ENCODE measurements at places on chromosomes 6 and 20.

GRCh38 chr6:5989141-5989723 is 17.5 kb downstream of the NRN1 start:
- DNase-seq: no peak

DNA sequence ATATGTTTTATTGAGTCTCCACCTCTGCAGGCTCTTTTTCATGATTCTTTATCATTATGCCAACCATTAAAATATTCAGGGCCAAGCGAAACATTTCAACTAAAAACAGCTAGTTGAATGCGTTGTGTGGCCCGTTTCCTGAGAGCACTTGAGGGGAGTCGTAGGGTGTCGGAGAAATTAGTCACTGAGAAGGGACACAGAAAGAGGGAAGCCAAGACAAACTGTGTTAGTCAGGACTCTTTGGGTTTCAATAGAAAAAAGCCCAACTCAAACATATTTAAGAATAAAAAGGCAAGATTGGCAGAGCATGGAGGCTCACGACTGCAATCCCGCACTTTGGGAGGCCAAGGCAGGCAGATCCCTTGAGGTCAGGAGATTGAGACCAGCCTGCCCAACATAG is 58.9 kb downstream of the MAFB start:
- no peak for DNase-seq

GRCh38 chr6:145673504-145673903 is 61.8 kb downstream of the EPM2A start:
- DNase-seq: no peak

DNA sequence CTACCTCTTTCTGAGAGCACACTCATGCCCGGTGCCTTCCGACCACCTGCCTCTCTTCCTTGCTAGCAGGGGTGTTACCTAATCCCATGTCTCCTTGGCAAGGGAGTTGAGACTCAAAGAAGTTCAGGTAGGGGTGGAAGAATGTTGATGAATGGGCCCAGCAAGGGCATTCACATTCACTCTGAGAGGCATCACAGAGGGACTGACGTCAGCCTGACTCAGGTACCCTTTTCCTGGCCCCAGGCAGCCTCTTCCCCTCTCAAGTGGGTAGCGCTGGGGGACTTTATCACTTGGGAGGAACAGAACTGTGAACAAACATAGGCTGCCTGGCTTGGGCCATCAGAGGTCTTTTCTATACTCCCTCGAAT is 35.3 kb downstream of the HM13 start:
- no peak for DNase-seq

DNA sequence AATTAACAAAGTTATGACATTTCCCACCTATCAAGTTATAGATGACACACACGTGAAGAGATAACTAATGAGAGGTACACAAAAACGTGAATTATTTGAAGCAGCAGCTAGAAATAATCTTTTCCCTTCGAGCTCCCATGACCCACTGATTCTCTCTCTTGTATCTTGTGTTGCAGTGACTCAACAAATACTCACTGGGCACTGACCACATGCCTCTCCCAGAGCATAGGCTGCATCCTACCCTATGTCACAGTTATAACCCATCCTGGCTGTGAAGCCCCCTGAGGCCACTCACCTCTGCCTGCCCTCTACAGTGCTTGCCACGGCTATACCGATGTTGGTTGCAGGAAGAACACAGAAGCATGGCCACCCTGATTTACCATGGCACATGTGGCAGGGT is 91.8 kb downstream of the INSM1 start:
- no peak for DNase-seq

GRCh38 chr6:28402197-28402596 is 2.6 kb upstream of the ZSCAN12 start:
- DNase-seq: no peak

- DNase-seq: no peak
These were observed 34.2 kb downstream of the RBM38 start for GRCh38 chr20:57425150-57426013.

DNA sequence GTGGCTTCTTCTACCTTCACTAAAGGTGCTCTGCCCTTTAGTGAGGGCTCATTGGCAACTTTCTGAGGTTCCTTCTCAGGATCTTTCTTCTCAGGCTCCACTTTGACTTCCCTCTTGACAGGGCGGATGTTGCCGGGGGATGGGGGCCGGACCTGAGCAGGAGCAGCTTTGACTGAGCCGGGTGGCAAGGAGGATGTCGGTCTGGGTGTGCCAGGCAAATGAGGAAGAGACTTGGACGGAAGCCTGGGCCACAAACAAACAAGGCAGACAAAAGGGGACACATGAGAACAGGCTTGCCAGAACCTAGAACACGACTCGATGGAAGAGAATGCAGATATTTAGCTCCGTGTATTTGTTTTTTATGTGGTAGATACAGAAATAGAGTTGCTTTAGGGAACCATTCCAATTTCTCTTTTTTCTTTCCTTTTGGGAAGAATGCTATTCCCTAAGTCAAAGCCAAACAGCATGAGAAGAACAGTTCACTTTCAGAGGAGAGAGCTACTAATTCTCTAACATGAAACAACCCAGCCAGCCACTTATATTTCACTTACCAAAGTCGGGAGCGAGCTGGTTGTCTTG is 76.2 kb upstream of the BCLAF1 start:
- no peak for DNase-seq

DNA sequence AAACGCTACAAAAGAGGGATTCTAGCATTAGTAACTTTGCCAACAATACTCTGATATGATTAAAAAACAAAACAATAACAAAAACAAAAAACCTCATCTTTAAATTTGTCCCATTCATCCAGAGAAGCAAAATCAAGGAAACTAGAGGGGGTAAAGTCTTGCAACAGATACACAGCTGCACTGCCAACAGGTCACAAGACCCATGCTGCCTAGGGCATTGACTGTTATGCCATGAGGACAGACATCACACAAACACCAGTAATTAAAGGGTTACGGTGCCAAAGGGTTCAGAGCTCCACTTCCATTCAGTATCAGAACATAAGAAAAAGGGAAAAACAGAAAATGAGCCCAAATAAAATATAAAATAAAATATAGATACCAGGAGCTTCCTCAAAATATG is 1.6 kb downstream of the TBC1D20 start:
- DNase-seq: no peak

DNA sequence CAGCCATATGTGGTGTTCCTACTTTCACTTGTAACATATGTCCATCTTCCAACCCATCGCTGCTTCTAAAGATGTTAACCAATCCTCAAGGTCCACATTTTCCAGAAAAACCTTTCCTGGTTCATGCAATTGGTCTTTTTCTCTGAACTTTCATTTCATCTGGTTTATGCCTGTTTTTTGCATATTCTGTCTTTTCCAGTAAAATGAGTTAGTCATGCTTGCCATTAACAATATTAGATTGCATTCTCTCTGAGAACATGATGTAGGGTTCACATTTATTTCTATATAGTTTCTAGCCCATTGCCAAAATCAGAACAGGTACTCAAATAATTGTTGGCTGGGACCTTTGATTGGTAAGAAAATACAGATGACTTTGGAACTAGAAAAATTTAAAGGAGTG is 36.7 kb downstream of the HIVEP2 start:
- no peak for DNase-seq

GRCh38 chr6:74671558-74672025 is 534.3 kb downstream of the COL12A1 start:
- DNase-seq: no peak

DNA sequence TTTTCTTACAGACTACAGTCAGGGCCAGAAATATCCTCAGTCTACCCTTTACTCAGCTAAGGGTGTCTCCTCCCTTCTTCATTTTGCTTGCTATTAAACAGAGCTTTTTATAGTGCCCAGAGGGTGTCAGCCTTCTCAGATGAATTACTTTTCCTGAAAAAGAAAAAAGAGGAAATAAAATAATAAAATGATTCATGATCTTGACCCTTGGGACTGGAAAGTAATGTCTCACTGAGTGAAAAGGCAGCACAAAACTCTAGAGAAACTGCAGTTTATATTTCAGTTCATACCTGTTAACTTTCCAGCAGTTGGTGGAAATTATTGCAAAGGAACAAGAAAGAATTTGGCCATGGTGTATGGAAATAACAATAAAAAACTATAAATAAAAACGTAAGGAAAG is 170.6 kb downstream of the IBTK start:
- DNase-seq: no peak

GRCh38 chr6:141976994-141977393 is 155.7 kb upstream of the GJE1 start:
- DNase-seq: no peak

- no peak for DNase-seq
These were observed 11.5 kb downstream of the PYGB start for GRCh38 chr20:25259358-25259757.

GRCh38 chr6:4008324-4009047 is 70.5 kb downstream of the FAM217A start:
- no peak for DNase-seq

DNA sequence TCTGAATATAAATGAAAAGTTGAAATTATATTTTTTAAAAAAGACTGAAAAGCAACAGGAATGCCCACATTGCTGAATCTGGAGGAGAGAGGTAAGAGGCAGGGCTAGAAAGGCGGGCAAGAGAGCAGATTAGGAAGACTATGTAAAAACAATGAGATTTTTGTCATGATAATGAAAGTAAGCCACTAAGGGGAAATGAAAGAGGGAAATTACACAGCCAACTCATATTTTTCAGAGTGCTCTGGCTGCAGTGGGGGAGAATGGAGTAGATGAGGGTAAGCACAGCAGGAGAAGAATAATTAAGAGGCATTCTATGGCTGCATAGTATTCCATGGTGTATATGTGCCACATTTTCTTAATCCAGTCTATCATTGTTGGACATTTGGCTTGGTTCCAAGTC is 281.9 kb downstream of the PKHD1 start:
- no peak for DNase-seq

GRCh38 chr6:14919038-14919670 is 326.7 kb upstream of the JARID2 start:
- no peak for DNase-seq

- DNase-seq: no peak
These were observed at the start of gene OR12D1 for GRCh38 chr6:29414588-29414987. Gene OR12D1 (plus strand): TSS chr6:29414928.

DNA sequence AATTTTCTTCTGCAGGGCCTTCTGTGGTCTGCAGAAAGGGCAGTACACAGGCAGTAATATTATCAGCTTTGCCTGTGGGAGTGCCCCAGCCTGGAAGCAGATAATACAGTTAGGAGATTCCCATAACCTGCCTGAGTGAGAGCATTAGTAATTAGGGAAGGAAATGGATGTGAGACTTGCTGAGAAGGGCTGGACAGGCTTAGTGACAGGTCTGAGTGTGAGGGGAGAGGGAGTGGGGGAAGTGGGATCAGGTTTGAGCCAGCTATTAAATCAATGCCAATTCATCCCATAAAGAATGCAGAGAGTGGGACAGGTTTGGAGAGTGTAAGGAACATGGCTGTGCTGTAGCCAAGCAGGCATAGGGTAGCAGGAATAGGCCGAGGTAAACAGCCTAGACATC is 10.1 kb upstream of the CFAP206 start:
- DNase-seq: no peak

- DNase-seq: no peak
These were observed 92.7 kb upstream of the CD93 start for GRCh38 chr20:23178806-23179205.

GRCh38 chr6:26351544-26351953 is 13.4 kb upstream of the BTN3A2 start:
- no peak for DNase-seq

- no peak for DNase-seq
These were observed 116.5 kb upstream of the CCDC28A start for GRCh38 chr6:138657065-138657425.

GRCh38 chr6:169237496-169238134 is 16.0 kb downstream of the THBS2 start:
- no peak for DNase-seq

- no peak for DNase-seq
These were observed 204.2 kb downstream of the BCAS1 start for GRCh38 chr20:53865901-53866793.

Data from NCI-H1048 (cell line).